GM23248 (cell line): ENCODE measurements at places on chromosomes 11 and 22. TPM values are rescaled to one million over a fixed set of nuclear protein-coding genes. Genes with fewer than 3 reads are reported as not detected.
A peak's percentile ranks its signal among the peaks of the same experiment; 100 is the strongest.

Gene KIF18A
- 7.8 and 12.5 TPM in 2 replicates for total RNA-seq

Gene MS4A12
- total RNA-seq, result not detected in 2 replicates

Gene NUMA1
- total RNA-seq, result 124 and 149 TPM in 2 replicates

Gene MAFF
- 68.1 and 73.0 TPM in 2 replicates for total RNA-seq

Gene MMP11
- total RNA-seq, result 2.9 and 18.2 TPM in 2 replicates

Gene PATE2
- not detected in 2 replicates for total RNA-seq

Gene OTOG
- total RNA-seq, result not detected in 2 replicates

Gene ASCL2
- not detected in 2 replicates for total RNA-seq

Gene NXPE4
- not detected in 2 replicates for total RNA-seq

Gene TRIM68
- 15.2 and 19.2 TPM in 2 replicates for total RNA-seq

DNA sequence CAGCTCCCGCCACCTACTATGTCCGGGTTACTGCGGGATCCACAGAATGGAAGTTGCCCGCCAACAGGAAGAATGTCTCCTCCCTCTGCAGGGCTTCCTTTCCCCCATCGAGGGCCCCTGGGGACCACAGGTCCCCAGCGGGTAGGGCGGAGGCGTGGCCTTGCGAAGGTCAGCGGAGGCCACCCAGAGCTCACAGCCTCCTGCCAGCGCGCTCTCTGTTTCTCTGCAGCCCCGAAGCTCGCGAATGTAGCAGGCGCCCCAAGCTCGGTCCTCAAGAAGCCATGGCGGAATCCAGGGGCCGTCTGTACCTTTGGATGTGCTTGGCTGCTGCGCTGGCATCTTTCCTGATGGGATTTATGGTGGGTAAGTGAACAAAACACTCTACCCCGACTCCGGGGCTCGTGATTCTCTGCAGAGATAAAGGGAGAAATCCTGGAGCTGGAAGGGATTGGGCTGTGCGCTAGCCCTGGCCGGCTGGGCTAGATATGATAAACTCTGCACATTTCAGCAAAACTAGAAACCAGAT lies at the start of gene NAALAD2:
Gene NAALAD2 (plus strand): TSS at position 186 of the 526 bp plus-strand sequence. CDS start 96 bp downstream, at position 282.
- peak; percentile 66 for DNase-seq

DNA sequence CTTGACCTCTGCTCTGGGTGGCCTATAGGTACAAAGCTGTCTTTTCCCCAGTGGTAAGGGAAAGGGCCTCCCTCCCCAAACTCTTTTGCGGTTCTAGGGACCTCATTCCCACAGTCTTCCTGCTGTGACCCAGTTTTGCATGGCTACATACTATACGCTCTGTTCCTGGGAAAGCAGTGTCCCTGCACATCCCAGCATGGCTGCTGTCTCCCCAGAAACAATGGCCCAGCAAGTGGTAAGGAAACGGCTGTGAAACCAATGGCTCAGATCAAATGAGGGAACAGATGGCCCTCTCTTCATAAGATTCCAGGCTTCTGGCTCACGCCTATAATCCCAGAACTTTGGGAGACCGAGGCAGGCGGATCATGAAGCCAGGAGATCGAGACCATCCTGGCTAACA lies 41.1 kb downstream of the RPL27A start:
- no peak for DNase-seq

DNA sequence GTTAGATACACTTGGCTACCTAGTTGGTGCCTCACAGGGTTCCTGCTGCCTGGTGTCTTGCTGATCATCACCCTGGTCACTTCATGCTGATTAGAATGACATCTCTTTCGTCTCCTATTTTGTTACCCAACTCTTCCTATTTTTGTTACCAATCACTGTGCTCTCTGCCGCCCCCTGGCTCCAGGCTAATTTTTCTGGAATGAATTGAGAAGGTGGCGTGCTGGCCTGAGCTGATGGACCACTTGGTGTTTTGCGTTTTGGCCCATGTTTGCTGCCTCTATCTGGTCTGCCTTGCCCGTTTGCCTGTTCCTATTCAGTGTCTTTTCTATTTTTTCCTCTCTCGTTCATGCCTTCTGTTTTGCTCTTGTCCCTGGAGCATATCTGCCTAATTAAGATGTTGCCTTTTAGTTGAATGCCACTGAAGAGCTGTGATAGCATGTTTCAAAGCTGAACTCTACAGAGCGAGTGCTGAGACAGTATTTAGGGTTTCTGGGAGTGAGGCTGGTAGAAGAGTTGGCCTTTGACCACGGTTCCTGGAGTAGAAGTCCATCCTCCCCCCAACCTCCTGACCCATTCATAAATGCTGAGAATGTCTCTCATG lies 5.9 kb upstream of the ATF4 start:
- peak; percentile 63 for DNase-seq

- DNase-seq, result peak; percentile 80
Measured at GRCh38 chr11:130323452-130324450, 9.0 kb upstream of the ZBTB44 start.

DNA sequence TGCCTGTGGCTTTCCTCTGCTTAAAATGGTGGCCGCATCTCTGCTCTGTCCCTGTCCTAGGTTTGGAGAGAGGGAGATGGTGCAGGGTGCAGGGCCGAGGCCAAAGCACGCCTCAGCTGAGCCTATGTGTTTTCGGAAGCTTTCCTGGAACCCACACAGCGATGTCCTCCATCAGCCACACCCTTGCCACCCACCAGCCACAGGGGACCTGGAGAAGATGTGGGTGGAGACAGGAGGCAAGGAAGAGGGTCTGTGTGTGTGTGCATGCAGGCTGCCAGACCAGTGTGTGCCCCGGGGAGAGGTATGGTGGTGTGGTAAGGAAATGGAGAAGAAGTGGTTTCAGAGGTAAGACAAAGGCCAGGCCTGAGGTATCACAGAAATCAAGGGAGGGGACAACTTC lies 155.7 kb downstream of the TBC1D22A start:
- no peak for DNase-seq

- no peak for DNase-seq
Measured at GRCh38 chr11:61514050-61514917, 5.7 kb downstream of the LRRC10B start.

- DNase-seq, result peak; percentile 30
Measured at GRCh38 chr11:62980133-62980760, 4.5 kb downstream of the SLC22A6 start.

DNA sequence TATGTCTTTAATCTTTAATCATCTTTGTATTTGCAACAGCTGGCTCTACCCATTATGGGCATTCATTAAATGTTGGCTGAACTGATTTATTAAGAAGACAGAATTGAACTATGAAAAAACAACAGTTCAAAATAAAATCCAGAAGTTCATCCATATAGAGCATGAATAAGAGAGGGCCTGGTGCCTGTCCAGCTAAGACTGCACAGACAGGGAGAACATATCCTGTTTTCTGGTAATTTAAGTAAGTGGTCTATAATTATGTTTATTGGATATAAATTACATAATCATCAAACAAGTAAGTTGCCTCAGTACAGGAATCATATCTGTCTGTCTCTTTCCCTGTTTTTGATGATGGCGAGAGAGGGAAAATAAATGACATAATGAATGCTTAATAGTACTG lies 137.2 kb downstream of the RBFOX2 start:
- DNase-seq, result no peak

GRCh38 chr11:114158886-114159285 lies 99.4 kb downstream of the ZBTB16 start:
- DNase-seq, result no peak

DNA sequence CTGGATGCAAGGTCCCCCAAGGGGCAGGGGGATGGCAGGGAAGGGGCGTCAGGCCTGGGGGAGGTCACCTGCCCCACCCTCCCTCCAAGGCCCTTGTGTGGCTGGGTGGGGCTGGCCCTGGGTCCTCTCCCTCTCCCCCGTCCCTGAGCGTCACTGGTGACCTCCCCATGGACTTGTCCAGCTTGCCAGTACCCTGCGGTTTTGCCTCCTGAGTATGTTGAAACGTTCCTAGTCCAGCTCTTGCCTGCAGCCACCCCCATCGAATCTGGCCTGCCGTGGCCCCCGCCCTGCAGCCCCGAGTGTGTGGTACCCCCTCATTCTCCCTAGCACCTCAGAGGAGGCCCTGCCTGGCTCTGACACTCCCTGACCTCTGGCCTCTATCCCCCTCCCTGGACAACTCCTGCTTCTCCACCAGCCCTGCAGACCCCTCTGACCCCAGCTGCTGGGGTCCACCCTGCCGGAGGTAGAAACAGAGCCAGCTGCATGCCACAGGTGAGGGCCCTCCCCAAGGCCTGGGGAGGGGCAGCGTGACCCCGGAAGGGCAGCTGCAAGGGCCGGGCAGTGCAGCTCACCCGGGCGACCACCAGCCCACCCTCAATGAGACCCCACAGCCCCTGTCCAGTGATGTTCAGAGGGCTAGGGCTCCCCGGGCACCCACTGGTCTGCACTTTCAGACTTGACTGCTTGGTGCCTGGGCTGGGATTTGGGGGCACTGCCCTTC lies 4.1 kb upstream of the MUC6 start:
- peak; percentile 32 for DNase-seq

DNA sequence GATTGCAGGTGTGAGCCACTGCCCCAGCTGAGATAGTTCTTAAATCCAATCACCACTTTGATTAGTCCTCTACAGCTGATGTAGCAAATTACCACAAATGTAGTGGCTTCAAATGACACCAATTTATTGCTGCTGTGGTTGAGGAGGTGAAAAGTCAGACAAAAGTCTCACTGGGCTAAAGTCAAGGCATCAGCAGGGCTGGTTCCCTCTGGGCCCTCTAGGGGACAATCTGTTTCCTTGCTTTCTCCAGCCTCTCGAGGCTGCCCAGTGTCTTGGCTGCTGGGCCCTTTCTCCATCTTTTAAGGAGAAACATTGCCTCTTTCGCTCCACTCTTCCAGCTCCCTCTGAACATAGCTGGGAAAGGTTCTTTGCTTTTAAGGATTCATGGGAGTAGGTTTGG lies 50.5 kb upstream of the SHANK2 start:
- DNase-seq, result peak; percentile 20

- DNase-seq, result no peak
Measured at GRCh38 chr22:23431337-23432072, 148.6 kb downstream of the IGLL1 start.

- no peak for DNase-seq
Measured at GRCh38 chr22:28021116-28021997, 102.3 kb upstream of the PITPNB start.

GRCh38 chr22:41327124-41327523 lies 25.8 kb downstream of the ZC3H7B start:
- no peak for DNase-seq

GRCh38 chr22:20618488-20618887 lies 111.1 kb downstream of the MED15 start:
- no peak for DNase-seq

GRCh38 chr11:2436013-2436520 lies 8.2 kb downstream of the TRPM5 start:
- DNase-seq, result no peak

GRCh38 chr11:96318399-96318798 lies 24.6 kb downstream of the MAML2 start:
- no peak for DNase-seq

- DNase-seq, result no peak
Measured at GRCh38 chr22:47549741-47550340, 787.4 kb downstream of the TBC1D22A start.

- no peak for DNase-seq
Measured at GRCh38 chr11:126281666-126282175, 1.2 kb upstream of the TIRAP start.

DNA sequence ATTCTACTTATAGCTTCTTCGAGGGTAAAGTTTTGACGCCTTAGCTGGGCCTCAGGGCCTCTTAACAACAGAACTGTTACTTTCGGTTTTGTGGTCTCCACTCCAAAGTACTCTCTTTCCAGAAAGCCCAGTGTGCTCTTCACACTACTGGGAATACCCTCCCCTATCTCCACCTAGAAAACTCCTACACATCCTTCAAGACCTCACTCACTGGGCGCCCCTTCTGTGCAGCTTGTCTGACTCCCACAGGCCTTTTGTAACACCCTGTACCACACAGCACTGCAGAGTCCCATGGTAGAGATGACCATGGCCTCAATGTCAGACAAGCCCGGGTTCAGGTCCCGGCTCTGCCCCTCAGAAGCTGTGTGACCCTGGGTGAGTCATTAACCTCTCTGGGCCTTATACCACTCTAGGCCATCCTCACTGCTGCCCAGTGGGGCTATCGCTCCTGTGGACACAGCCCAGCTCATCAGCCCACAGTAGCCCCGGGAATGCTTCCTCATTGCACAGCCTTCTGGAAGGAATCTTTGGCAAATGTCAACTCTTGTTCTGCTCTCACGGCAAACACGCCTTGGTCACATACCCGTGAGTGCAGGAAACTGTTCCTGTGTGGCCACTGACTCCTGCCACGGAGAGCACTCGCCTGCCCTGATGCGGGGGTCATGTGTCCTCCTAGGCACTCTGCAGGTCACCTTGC lies 51.4 kb downstream of the SHISAL1 start:
- no peak for DNase-seq

- DNase-seq, result no peak
Measured at GRCh38 chr11:63869171-63869591, 30.3 kb downstream of the MARK2 start.

- peak; percentile 60 for DNase-seq
Measured at GRCh38 chr11:85661972-85662664, 2.8 kb downstream of the CREBZF start.

- DNase-seq, result no peak
Measured at GRCh38 chr11:14425621-14426020, 66.6 kb upstream of the RRAS2 start.

DNA sequence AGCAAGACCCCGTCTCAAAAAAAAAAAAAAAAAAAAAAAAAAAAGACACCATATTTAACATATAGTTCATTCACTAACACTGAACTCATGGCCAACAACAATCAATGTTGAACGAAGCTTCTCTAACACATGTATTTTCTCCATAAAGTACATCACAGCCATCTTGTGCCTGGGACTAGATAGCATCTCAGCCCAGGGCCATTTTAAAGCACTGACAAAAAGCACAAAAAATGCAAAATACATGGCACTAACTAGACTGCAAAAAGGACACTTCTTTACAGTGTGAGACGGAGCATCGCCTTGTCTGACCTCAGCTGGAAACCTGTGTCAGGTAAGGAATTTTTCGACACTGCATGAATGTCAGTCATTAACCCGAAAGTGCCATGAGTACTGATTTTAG lies 23.3 kb downstream of the KIAA0930 start:
- DNase-seq, result no peak

DNA sequence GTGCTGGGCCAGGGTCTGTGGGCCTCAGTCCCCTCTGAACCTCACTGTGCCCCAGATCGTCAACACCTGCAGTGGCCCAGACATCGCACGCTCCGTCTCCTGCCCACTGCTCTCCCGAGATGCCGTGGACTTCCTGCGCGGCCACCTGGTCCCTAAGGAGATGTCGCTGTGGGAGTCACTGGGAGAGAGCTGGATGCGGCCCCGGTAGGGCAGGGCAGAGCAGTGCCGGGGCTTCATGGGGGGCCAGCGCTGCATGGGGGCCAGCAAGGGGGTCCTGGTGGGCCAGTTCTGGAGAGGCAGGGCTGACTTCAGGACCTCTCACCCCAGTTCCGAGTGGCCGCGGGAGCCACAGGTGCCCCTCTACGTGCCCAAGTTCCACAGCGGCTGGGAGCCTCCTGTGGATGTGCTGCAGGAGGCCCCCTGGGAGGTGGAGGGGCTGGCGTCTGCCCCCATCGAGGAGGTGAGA lies 16.3 kb downstream of the EPS8L2 start:
- no peak for DNase-seq
